ENCODE measurements at places on chromosomes 1 and 21.

GRCh38 chr1:90731382-90732050, 14.4 kb upstream of the BARHL2 start:
- no peak for DNase-seq

DNA sequence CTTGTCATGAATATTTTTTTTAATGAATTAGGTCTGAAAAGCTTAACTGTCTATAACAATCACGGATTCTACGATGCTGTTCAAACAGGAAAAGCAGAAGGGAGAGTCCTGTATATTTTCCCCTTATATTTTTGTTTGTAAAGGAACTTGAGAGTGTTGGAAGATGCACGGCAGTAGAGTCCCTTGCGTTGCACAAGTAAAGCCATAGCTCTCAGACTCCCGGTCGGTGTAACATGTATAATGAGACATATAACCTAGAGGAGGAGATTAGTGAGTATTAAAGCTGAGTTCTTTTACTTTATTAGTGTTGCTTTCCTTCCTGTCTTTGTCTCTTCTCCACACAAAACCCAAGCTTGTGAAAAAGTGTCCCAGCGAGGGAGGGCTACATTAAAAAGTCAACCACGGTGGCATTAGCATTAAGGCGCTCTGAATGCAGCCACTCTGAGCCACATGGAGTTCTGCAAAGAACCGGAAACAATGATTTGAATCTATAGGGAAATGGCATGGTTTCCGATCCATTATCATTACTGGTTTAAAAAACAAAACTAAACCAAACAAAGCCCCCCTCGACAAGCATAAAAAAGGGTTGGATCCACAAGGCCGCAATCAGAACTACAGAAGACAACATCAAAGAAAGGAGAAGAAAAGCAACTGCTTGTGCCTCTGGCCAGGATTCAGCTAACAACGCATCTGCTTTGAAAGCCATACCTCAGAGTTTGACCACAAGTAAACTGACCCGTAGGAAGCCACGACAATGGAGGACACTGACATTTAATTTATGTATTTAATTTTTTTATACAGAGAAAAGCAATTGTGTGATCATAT, 356.8 kb downstream of the LMO4 start:
- DNase-seq: peak; percentile 45

DNA sequence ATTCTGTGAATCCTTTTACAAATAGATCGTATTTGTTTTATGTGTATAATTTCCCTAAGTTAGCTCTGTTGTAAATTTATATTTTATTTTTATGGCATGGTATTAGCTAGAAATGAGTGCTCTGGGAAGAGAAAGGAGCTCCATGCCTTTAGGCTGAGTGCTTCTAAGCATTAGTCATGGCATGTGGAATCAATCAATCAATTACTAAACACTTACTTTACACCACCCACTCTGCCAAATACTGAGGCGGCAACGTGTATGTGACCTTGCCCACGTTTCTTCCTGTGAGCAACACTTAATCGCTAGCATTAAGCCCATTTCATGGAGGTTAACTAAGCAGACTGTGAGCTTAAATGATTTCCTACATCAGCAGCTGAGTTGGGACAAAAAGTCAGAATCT, 7.2 kb upstream of the BECN2 start:
- no peak for DNase-seq

- peak; percentile 78 for DNase-seq
Observed at GRCh38 chr21:38171723-38172344, 85.0 kb upstream of the KCNJ15 start.

GRCh38 chr1:59092126-59092525, 204.8 kb upstream of the FGGY start:
- no peak for DNase-seq

DNA sequence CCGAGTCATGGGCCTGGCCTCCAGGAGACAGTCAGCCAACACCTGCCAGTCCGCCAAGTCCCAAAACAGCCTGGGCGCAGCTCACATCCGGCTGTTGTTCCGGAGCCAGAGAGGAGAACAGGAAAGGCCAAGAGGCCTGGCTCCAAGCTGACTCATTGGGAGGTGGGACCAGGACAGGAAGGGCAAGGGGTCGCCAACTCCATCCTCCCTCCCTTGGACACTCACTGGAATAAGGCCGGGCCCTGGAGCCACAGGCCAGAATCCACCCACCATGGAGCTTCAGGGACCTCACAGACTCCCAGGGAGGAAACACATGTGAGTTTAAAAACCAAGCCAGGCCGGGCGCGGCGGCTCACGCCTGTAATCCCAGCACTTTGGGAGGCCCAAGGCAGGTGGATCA, 25.1 kb upstream of the CLIC4 start:
- no peak for DNase-seq

DNA sequence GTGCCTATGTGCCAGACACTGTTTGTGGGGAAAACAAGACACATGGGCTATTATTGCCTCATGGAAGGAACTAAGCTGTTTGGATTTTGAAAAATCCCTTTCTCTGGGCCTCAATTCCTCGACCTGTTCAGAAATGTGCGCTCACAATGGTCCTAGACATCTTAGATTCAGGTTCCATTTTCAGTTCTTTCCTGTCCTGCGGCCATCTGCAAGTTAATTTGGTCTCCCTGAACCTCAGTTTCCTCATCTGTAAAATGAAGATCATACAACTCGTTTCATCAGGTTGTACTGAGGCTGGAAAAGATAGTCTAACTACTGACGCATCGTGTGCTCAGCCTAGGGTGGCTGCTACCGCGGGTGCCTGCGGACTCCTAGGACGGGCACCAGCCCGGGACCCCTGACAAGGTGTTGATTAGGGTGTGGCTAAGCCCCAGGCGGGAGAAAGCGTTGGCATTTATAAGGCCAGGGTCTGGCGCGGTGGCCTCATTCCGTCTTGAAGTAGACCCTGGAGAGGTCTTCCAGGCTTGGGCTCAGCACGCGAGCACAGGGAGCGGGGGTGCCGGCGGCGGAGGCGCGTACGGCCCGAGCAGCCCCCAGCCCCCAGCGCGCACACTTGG, 493 bp upstream of the ELOA start:
- peak; percentile 75 for DNase-seq

- DNase-seq: no peak
Observed at GRCh38 chr1:2606881-2607621, 20.5 kb downstream of the PRXL2B start.

DNA sequence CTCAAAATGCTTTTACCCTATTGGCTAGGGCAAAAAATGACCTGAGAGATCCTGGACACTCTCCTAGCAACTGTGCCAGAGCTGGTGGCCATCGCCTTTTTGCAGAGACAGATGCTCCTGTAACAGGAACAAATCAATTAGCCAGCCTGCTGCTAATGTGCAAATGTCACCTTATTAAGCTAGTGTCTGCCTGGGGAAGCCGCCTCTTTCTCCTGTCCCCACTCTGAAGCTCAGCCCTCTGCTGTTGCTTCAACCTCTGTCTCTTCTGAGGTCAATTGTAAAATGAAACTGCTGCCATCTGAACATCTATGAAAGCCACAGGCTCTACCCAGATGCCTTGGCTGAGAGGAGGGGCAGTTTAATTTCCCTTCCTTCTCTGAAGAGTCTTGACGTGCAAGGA, 85.5 kb upstream of the CACNA1E start:
- no peak for DNase-seq

GRCh38 chr1:198465201-198466144, 75.0 kb downstream of the ATP6V1G3 start:
- DNase-seq: peak; percentile 78

DNA sequence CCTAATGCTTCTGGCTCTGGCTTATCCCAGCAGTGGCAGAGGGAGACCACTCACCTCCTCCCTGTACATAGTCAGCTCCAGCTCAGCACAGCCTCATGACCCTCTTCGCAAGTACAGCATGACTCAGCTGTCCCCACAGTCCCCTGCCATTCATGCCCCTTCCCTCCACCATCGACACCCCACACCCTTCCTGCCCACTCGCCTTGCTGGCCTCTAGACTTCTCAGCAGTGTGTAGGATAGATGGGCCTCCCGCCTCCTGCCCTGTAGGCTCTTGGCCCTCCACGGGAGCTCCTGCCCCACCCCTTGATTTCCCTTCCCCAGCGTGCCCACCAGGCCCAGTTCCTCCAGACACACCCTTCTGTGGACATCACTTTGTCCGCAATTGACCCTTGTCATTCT, 9.8 kb downstream of the NPR1 start:
- DNase-seq: no peak

GRCh38 chr21:26795866-26796329, 49.3 kb downstream of the ADAMTS1 start:
- no peak for DNase-seq

DNA sequence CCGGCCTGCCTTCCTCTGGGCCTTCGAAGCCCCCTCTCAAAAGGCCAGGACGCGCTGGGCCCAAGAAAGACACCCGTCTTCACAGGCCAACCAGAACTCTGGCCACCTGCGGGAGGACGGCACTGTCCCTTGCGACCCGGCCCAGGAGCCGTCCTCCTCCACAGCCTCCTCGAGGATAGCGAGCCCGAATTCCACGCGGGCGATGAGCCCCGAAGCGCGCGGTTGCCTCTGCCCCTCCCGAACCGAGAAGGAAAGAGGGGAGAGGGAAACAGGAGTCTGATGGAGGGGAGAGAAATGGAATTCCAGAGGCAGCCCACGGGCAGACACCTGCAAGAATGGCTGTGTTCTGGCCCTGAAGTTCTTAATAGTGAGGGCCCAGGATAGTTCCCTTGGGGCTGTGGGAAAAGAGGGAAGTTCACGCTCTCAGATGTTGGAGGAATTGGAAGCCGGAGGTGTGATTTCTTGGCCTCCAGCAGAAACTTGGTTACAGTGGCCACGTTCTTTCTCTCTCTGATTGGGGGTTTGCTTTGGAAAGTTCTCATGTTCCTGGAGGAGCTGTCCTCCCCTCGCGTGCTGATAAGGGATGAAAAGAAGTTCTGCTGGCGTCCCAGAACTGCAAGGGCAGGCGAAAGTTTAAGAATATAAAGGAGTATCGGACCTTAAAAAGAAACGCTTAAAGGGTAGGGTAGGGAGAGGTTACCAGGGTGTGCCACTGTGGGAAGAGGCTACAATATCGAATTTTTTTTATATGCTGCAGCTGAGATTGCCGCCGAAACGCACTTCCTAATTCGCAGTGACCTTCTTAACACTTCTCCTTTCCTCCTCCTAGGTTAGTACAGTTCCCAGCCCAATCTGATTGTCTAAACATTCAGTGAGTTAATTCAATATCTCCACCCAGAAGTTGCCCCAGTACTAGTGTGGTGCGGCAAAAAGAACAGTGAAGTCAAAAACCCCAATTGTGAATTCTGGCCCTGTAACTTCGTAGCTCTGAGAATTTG, 5.8 kb upstream of the SLC44A5 start:
- DNase-seq: peak; percentile 83

GRCh38 chr1:231597971-231598370, 28.6 kb upstream of the DISC1 start:
- no peak for DNase-seq

DNA sequence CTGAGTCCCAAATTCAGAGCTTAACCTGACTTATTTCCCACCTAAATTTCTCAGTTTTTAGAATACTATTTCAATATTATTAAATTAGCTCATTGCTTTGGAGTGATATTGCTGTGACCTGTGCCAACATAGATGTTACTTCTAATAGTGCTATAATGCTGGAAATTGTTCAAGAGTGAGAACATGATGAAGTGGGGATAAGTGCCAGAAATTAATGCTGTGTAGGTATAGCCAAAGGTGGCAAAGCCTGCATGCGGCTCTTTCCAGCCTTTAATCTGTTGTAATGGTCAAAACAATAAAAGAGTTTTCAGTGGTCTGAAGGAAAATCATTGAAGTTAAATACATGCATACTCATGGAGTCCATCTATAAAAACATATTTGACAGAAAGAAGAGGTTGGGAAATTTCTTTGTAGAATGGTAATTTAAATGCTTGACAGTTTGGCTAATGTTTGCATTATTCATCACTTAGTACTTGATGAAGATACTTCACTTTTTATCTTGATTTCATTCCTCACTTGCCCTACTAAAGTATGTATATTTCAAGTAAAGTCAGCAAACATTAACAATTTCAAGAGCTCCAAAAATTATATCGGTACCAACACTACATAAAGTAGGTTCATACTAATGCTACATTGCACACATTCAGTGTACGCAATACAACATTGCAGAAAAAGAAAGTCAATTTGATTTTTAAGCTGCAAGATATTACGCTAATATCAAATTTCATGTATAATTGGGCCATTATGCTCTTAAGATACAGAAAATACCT, 82.1 kb downstream of the OLFM3 start:
- no peak for DNase-seq

- DNase-seq: no peak
Observed at GRCh38 chr1:67191668-67192520, 25.6 kb downstream of the IL23R start.

GRCh38 chr1:111677604-111678003, 58.0 kb downstream of the RAP1A start:
- no peak for DNase-seq

DNA sequence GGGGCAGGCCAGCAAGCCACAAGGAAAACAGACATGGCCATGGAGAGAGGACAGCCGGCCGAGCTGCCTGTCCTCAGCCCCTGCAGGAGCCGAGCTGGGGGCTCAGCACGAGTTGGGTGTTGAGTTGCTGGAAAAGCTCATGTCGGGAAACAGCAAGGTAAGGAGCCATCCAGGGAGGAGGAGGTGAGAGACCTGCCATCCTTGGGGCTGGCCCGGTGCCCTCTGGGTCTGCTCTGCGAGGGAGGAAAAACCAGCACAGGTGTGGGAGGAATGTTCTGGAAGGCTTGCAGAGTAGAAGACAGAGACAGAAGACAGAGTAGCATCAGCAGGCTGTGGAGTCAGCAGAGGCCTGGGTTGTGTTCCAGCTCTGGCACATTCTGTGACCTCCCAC, 548.8 kb downstream of the PTPRU start:
- no peak for DNase-seq

DNA sequence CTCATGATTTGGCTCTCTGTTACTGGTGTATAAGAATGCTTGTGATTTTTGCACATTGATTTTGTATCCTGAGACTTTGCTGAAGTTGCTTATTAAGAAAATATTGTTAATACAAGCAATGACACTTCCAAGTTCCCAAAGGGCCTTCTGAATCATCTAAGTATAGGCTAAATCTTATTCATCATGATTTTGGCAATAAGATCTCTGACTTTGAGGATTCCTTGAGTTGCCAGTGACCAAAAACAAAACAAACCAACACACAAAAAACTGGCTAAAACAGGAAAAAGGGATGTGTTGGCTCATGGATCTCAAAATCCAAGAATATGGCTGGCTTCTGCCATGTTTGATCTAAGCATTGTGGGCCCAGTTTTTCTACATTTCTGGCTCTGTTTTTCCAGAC, 163.4 kb downstream of the HHIPL2 start:
- DNase-seq: no peak

DNA sequence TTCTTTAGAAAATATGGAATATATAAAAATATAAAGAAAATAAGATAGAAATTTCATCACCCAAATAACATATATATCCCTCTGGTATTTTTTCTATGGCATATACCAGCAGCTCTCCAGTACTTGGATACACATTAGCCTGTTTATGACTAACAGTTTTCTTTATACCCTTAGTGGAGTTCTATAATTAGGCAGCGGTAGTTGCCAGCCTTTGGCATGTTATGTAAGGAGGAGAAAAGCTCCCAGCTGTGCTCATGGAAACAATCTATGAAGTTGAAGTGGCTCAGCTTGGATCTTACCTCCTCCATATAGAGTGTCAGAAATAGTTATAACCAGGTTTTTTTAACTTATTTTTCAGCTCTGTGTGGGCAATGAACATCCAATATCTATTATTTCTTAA, 1636.8 kb downstream of the AMY1C start:
- no peak for DNase-seq

Data from GM23338 (cell line).